ENCODE measurements at places on chromosomes 2 and 18. TPM values are rescaled to one million over a fixed set of nuclear protein-coding genes. Genes with fewer than 3 reads are reported as not detected.

GALM gene
- 56.0 TPM for total RNA-seq

CRYBA2 gene
- not detected for total RNA-seq

ATL2 gene
- 29.9 TPM for total RNA-seq

NAT8 gene
- not detected for total RNA-seq

CACNB4 gene
- 0.26 TPM for total RNA-seq

RNF152 gene
- 0.28 TPM for total RNA-seq

CROCC2 gene
- total RNA-seq, result not detected

TRIM43 gene
- not detected for total RNA-seq

ZNF397 gene
- total RNA-seq, result 21.9 TPM

REG1B gene
- total RNA-seq, result not detected

IL1A gene
- total RNA-seq, result 6.9 TPM

NR4A2 gene
- total RNA-seq, result 19.1 TPM

PTPN18 gene
- total RNA-seq, result 49.3 TPM

SERPINB11 gene
- not detected for total RNA-seq

SLC38A11 gene
- not detected for total RNA-seq
